ENCODE measurements at places on chromosomes 1 and 21.

DNA sequence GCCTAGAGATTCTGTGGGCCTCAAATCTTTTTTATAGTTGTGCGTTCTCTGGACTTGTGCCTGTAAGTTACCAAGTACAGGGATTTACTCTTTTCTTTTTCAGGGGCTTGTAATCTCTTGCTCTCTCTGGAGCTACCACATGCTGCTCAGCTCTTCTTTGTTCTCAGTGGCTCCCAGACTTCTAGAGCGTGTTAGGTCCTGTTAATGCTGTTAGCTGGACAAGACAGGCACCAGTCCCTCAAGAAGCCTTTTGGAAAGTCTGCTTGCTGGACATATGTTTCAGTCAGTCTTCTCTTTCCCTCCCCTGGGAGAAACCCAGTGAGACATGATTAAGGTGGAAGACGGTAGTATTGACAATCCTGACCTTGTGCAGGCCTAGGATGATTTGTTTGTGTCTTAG is 29.4 kb downstream of the KCNK2 start:
- H3K27me3 ChIP-seq, result no peaks in the 10 kb centered on the region
- no peak overlapping the region for H3K4me3 ChIP-seq
- H3K36me3 ChIP-seq, result no peaks in the 10 kb centered on the region
- no peaks in the 10 kb centered on the region for H3K4me1 ChIP-seq
- no peak overlapping the region for H3K27ac ChIP-seq

- no peak overlapping the region for H3K27ac ChIP-seq
- peaks cover 42% of the 10 kb centered on the region for H3K27me3 ChIP-seq
- no peaks in the 10 kb centered on the region for H3K4me1 ChIP-seq
- H3K36me3 ChIP-seq, result no peaks in the 10 kb centered on the region
These were observed 28.6 kb downstream of the TRIM67 start for GRCh38 chr1:231190456-231190855.

- peaks cover 59% of the 10 kb centered on the region for H3K27me3 ChIP-seq
- no peak overlapping the region for H3K27ac ChIP-seq
- peaks cover 11% of the 10 kb centered on the region for H3K4me1 ChIP-seq
- no peaks in the 10 kb centered on the region for H3K36me3 ChIP-seq
These were observed 6.3 kb downstream of the PDZK1IP1 start for GRCh38 chr1:47183308-47184089.

GRCh38 chr1:67635055-67635809 is 49.8 kb upstream of the GADD45A start:
- peaks cover 8% of the 10 kb centered on the region for H3K27me3 ChIP-seq
- H3K36me3 ChIP-seq, result no peaks in the 10 kb centered on the region
- no peak for DNase-seq
- no peak overlapping the region for H3K4me3 ChIP-seq

Data from naive thymus-derived CD8-positive, alpha-beta T cell (primary cell).